Jurkat, Clone E6-1 (cell line): ENCODE measurements at places on chromosomes 1 and 21.
A peak's percentile ranks its signal among the peaks of the same experiment; 100 is the strongest.

GRCh38 chr1:54965624-54966340, 14.6 kb upstream of the TMEM61 start:
- no peak for DNase-seq

DNA sequence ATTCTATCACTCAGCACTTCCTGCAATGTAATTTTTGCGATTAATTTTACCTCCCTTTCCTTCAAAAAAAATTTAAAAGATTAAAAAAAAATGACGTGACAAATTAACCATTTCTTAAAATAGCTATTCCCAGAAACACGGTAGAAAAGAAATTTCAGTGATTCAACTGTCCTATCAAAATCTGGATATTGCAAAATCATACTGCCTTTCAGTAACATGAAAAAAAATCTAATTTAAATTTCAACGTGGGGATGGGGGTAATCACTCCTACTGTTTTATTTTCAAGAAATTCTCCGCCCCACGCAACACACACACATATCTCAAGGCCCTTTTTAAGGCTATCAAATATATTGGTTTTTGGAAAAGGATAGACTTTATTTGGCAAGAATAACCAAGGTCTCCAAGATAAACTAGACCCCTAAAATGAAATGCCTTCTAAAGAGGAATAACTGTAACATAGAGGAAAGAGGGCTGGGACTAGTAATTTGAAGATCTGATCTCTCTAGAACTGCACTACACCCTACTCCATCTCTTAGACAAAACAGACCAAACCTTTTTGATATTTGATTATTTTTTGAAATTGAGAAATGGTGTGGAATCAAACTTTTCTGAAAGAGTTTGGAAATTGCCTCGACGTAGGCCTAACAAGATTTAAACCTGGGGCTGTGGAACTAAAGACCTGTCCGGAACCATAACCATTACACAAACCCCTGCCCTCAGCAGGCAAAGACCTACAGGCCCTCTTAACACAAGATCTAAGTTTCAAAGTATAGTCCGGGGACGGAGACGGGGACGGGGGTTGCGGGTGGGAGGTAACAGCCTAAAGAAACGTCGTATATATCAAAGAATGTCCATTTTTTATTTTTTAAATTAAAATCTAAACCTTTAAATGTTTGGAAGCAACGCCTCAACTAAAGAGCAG, 941 bp downstream of the ARNT start:
- no peak for DNase-seq

GRCh38 chr1:37795340-37796125, 1.9 kb downstream of the MANEAL start:
- no peak for DNase-seq

- DNase-seq: no peak
Measured at GRCh38 chr1:43441166-43441893, 12.4 kb downstream of the HYI start.

- DNase-seq: no peak
Measured at GRCh38 chr1:79539001-79539400, 532.5 kb upstream of the ADGRL4 start.

- no peak for DNase-seq
Measured at GRCh38 chr1:10494418-10494753, 19.6 kb downstream of the PEX14 start.

DNA sequence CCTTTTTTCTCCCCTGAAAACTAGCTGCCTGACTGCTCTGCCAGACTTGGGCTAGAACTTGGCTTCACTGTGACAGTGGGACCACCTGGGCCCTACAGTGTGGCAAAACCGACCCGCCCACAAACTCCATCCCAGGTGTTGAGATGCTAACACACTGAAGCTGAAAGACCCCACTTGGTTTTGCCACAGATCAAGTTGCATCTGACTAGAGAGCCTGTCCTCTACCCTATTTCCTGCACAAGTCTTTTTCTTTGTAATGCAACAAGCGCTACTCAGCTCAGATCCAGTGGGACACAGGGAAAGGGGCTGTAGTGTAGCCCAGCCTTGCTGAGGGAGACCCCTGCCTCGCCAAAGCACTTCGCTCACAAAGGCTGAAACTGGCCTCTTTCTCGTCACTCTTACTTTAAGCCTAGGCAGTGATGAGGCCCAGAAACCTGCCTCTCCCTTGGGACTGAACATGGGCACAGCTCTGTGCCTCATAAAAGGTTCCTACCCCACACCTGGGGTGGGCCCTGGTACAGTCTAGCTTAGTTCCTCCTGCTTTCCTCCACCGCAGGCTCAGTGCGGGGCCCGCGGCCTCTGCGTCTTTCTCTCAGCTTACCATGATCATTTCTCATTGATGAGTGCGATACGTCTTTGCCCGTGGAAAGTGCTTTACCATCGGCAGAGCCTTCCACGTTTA, 9.7 kb downstream of the ALPL start:
- DNase-seq: no peak

DNA sequence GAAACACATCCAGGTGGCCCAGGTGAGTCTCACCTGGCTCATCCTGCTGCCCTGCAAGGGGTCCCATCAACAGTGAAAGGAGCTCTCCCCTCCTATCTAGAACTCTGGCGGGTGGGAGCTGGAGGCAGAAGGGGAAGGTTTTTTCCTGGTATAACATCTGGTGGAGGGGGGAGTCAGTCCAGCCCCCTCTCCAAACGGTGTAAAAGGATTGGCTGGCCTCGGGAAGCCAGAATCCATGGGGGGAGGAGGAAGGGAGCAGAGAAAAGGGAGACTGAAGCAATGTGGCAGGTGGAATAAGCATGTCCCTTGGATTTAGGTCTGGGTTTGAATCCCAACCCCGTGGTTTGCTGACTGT, 1.2 kb upstream of the CAMK2N1 start:
- DNase-seq: no peak

GRCh38 chr1:116573431-116574095, 2.7 kb upstream of the CD58 start:
- DNase-seq: no peak

DNA sequence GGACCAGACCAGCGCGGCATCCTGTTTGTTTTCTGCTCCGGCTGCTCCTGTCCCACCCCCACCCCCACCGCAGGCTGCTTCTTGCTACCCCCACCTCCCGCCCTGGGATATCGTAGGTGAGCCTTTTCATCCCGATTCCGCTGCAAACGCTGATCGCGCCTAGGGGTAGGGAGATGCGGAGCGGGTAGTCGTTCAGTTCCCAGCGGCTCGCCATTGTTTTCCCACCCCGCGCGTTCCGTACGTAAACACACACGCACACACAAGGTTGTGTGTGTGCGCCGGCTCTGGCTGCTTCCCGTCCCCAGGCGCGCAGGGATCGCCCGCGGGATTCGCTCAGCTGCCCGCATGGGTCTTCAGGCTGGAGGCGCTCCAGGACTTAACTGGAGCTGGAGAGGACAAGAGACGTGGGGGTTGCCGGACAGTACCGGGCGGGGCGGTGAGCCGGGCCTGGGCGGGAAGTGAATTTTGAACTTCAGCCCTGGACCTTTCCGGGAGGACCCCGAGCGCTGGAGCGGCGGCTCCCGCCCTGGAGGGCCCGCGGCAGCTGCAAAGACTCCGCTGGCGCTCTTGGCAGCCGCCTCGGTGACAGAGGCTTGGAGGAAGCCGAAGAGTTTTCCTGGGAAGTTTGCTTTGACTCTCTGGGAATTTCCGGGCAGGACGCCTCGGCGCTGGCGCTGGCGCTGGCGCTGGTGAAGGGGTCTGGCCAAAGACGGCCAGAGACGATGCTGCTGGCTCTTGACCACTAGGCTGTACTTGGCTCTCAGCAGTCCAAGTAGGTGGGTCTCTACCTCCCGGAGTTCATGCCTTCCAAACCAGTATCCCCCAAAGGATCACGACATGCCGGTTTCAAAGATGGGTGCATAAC, 1.6 kb downstream of the SOX13 start:
- no peak for DNase-seq

DNA sequence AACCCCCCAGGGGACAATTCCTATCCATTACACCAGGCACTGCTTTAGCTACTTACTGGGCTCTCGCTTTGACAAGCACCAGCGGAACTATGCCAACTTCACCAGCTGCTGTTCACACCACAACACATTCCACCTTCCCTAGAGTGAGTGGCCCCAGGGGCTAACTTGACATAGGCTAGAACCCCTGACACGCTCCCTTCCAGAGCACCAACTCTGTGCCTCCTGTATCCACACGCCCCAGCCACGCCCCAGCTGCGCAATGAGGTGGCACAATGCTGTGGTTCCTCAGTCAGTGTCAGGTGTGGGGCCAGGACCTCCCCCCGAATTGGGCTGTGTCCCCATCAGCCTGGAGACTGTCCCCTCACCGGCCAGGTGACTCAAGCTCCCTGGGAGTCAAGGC, 11.7 kb upstream of the FGR start:
- DNase-seq: no peak

- DNase-seq: no peak
Measured at GRCh38 chr1:248792342-248792741, 33.4 kb downstream of the SH3BP5L start.

DNA sequence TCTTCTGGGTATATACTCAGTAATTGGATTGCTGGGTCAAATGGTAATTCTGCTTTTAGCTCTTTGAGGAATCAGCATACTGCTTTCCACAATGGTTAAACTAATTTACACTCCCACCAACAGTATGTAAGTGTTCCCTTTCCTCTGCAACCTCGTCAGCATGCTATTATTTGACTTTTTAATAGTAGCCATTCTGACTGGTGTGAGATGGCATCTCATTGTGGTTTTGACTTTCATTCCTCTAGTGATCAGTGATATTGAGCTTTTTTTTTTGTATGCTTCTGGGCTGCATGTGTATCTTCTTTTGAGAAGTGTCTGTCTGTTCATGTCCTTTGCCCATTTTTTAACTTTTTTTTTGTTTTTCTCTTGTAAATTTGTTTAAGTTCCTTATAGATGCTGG, 279.4 kb downstream of the PTGER3 start:
- no peak for DNase-seq

GRCh38 chr21:36976882-36977651, 10.6 kb upstream of the HLCS start:
- DNase-seq: peak; percentile 44

DNA sequence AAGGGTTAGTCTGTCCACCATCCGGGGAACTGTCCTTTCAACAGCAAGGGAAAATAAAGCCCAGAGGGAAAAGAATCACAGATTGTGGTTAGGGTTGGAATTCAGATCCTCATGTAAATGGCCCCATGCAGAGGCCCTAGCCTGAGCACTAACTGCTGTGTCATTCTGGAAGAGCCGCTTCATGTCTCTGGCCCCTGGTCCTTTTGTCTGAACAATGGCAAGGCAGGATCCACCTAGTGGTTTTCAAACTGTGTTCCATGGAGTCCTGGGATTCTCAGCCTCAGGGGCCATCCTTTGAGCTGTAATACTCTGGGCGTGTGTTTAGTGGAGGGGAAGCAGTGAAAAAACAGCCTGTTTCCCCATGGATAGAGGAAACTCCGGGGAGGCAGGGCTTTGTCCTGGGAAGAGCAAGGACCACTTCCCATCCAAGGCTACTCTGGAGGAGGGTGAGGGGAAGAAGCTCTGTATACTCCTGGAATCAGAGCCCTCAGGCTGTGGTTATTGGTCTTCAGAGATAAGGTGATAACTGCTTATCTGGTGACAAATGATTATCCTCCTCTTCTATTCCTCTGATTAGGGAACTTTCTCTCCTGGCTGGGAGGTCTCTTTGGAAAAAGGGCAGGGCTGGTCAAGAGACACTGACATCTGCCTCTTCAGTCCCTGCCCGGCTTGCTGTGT, 19.2 kb downstream of the PAX7 start:
- no peak for DNase-seq

- no peak for DNase-seq
Measured at GRCh38 chr1:224767031-224767430, 150.9 kb downstream of the CNIH3 start.

GRCh38 chr1:55951291-55951690, 628.1 kb downstream of the PLPP3 start:
- DNase-seq: no peak

GRCh38 chr1:93566227-93566626, 115.4 kb downstream of the BCAR3 start:
- DNase-seq: no peak

GRCh38 chr1:205543351-205544301, 39.2 kb downstream of the CDK18 start:
- DNase-seq: no peak

GRCh38 chr1:178540646-178541045, 27.7 kb downstream of the TEX35 start:
- DNase-seq: no peak

DNA sequence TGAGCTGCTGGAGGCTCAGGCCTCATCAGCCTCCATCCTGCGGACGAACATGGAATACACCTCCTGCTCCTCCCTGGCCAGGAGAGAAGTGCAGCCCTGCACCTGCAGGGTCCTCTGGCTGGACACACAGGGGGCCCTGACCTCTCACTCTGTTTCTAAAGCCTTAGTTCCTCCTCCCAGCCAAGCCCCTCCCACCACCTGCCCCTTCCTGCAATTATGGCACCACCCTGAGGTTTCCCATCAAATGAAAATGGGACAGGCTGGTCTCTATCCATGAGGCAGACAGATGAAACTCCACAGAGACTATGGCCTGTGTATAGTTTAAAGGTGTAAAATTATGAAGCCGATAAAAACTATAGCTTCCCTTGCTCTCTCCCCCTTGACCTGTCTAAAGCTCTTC, 42.6 kb downstream of the CACNA1S start:
- DNase-seq: no peak

- DNase-seq: no peak
Measured at GRCh38 chr1:234863551-234863971, 253.6 kb upstream of the IRF2BP2 start.

DNA sequence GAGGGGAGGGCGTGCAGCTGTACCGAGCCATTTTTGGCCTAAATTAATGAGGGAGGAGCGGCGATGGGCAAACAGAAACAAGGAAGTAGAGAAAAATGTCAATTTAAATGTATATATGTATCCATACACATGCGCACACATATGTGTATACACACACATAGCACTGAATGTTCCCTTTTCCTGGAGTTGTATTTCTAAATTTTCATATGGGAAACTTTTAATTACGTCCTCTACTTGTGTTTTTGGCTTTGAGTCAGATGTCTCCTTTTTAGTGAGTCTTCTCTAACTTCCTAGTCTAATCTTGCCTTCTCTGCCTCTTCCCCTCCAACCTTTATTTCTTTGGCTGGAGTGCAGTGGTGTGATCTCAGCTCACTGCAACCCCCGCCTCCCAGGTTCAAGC, 15.4 kb upstream of the CYYR1 start:
- DNase-seq: no peak

DNA sequence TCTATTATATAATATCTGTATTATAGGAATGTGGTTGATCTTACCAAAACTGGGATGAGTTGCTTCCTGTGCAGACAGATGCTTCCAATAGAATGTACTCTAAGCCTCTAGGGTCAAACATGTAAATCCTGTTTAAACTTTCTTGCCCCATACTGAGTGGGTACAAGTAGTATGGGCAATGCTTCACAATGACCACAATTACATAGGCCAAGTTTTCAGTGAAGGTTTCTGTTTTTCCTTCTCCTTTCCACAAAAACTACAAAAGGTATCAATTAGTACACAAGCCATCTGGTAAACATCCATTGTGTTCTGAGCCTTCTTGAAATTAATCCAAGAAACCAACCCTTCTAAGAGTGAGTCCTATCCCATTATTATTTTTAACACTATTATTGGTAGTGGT, 16.8 kb downstream of the OTUD7B start:
- DNase-seq: no peak

- no peak for DNase-seq
Measured at GRCh38 chr1:79373481-79374125, 367.1 kb upstream of the ADGRL4 start.

GRCh38 chr1:66292944-66293343, 241.0 kb upstream of the SGIP1 start:
- no peak for DNase-seq

- no peak for DNase-seq
Measured at GRCh38 chr21:25457946-25458345, 149.3 kb downstream of the MRPL39 start.

- DNase-seq: no peak
Measured at GRCh38 chr1:19511116-19511515, 25.8 kb upstream of the CAPZB start.
